ENCODE measurements at places on chromosomes 2 and 18. TPM values are rescaled to one million over a fixed set of nuclear protein-coding genes. Genes with fewer than 3 reads are reported as not detected.

Gene OXER1
- 1.5 TPM for total RNA-seq

Gene LRPPRC
- total RNA-seq: 87.6 TPM

DNA sequence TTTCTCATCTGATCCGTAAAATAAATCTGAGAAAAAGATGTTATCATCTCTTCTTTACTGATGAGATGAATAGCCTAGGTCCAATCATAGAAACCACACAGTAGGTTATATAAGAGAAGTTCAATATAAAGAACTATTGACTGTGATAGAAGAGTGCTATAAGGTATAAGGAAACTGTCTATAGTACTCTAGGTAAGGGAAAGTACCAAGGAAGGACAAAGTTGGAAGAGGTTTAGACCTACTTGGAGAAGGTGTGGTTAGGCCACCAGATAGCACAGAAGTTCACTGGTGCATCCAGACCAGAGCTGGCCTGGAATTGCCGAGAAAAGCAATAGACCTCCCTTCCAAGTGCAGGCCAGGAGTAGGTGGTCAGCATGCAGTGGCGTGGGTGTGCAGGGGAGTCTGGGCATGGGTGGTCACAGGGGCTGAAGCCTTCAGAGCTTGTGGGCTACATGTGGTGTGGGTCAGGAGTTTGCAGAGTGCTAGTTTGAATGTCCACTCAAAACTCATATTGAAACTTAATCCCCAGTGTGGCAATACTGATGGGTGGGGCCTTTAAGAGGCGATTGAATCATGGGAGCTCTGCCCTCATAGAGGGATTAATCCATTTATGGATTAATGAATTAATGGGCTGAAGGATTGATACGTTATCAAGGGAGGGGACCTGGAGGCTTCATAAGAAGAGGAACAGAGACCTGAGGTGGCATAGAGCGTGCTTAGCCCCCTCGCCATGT, 86.3 kb downstream of the ALPK2 start:
- DNase-seq: no peak

GRCh38 chr18:76475450-76476194, 19.4 kb downstream of the ZNF516 start:
- DNase-seq: no peak

- DNase-seq: no peak
Measured at GRCh38 chr2:197273485-197273884, 37.1 kb downstream of the ANKRD44 start.

DNA sequence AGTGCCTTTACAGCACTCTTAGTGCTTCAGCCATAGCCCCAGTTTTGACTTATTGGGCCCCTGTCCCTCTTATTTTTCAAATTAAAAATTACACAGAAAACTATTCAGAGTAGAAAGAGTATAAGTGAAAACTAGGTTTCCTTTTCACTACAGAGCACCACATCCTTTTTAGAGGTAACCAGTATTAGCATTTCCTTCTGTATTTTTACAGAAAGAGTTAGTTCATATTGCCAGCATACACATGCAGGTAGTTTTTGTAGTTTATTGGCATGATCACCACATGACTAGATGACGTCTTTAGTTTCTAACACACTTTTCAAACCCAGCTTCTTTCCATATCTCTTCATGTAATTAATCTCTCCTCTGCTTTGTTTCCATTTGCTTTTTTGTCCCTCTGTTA, 66.4 kb downstream of the UBE2E3 start:
- DNase-seq: no peak

- DNase-seq: no peak
Measured at GRCh38 chr2:25366629-25367028, 24.9 kb upstream of the DNMT3A start.

Data from urinary bladder (tissue), 4 donors.